ENCODE measurements at places on chromosomes 1 and 21.

DNA sequence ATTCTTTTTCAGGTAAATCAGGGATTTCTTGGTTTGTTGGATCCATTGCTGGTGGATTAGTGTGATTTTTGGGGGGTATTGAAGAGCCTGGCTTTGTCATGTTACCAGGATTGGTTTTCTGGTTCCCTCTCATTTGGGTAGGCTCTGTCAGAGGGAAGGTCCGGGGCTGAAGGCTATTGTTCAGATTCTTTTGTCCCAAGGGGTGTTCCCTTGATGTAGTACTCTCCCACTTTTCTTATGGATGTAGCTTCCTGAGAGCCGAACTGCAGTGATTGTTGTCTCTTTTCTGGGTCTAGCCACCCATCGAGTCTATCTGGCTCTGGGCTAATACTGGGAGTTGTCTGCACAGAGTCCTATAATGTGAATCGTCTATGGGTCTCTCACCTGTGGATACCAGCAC, 17.6 kb upstream of the CCSAP start:
- no peak for DNase-seq

DNA sequence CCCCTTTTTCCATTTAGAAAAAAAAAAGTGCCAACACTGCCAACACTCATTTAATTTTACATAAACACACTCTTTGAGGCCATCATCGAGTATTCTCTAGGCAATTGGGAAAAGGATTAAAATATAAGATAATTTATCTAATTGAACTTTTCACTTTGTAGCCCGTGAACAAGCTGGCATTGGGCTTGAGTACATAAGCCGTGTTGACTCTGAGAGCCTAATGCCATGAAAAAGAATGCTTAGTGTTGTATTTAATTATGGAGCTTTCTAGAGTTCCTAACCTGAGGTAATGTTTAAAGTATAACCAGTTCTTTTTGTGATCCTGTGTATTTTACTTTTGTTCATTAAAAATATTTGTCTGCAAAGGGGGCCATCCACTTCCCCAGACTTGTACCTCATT, 193.8 kb downstream of the LYPLAL1 start:
- no peak for DNase-seq

GRCh38 chr1:153956997-153957715, 1.3 kb downstream of the CRTC2 start:
- peak; percentile 4 for DNase-seq

DNA sequence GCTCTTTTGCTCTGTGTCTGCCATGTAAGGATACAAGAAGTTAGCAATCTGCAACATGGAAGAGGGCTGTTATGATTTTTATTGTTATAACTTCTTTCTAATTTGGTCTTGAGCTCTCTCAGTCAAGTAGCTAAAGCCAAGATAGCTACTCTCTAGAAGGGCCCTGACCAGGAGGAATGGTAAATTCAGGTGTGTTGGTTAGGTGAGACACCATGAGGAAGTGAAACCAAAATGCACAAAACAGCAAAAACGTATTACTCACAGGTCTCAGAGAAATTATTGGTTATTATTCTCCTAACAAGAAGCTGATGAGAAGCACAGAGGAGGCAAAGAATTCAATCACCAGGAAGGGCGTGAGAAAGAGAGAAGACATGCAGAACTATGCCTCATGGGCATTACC, 51.8 kb upstream of the INSL5 start:
- no peak for DNase-seq

GRCh38 chr1:50262436-50262835, 153.7 kb downstream of the ELAVL4 start:
- DNase-seq, result no peak

GRCh38 chr1:35559317-35559944, 1.8 kb downstream of the NCDN start:
- DNase-seq, result peak; percentile 17

DNA sequence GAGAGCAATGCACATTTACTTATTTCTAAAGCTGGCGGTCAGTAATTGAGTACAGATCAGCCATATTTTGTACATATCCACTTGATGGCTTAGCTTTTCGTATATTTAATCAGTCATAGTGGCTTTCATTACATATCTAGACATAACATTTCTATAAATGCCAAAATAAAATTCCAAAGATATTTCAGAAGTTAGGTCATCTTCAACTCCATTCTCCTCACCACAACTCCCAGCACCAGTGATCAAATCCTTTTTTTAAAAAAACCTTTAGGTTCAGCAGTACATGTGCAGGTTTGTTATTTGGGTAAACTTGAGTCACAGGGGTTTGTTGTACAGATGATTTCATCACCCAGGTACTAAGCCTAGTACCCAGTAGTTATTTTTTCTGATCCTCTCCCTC, 53.9 kb upstream of the GNG4 start:
- DNase-seq, result peak; percentile 39

DNA sequence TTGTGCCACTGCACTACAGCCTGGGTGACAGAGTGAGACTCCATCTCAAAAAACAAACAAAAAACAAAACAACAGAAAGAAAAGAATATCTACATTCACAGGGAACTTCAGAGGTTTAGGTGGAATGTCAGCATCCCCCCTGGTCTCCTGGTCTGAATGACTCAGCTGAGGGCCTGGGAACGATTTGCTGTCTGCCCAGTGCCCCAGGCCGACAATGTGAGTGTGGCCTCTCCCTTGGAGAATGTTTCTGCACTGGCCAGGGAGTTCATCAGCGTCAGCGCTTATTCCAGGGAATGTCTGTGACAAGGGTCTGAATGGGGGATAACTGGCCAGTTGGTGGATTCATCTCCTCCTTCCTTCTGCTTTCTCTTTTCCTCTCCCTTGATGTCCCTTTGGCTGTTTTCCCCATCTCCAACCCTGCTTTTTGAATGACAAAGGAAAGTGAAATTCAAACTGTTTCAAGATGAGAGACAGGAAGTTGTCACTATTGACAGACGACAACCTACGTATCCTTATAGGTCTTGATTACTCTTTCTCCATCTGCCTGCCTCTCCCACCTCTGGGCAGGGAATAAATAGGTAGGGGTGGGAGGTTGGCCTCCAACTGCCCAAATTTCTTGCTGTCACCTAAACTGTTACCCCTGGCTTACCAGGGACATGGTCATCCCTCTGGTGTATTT, 213.1 kb downstream of the HHAT start:
- peak; percentile 31 for DNase-seq

GRCh38 chr1:216464489-216464888, 41.2 kb upstream of the USH2A start:
- DNase-seq, result peak; percentile 81

Data from adipocyte (in vitro differentiated cells).